ENCODE measurements at places on chromosomes 7 and 10. TPM values are rescaled to one million over a fixed set of nuclear protein-coding genes. Genes with fewer than 3 reads are reported as not detected.

The CDK1 gene
- 15.1 TPM for polyA plus RNA-seq

The FAM131B gene
- polyA plus RNA-seq, result 23.1 TPM

The CTTNBP2 gene
- 13.0 TPM for polyA plus RNA-seq

The AMPH gene
- 3.6 TPM for polyA plus RNA-seq

The HERPUD2 gene
- 27.3 TPM for polyA plus RNA-seq

Measured in H1 (cell line).